Upper lobe of left lung (tissue), 6 donors: ENCODE measurements at places on chromosomes 6 and 20. TPM values are rescaled to one million over a fixed set of nuclear protein-coding genes. Genes with fewer than 3 reads are reported as not detected.
A peak's percentile ranks its signal among the peaks of the same experiment; 100 is the strongest.

Gene BPIFB2
- total RNA-seq: not detected

DNA sequence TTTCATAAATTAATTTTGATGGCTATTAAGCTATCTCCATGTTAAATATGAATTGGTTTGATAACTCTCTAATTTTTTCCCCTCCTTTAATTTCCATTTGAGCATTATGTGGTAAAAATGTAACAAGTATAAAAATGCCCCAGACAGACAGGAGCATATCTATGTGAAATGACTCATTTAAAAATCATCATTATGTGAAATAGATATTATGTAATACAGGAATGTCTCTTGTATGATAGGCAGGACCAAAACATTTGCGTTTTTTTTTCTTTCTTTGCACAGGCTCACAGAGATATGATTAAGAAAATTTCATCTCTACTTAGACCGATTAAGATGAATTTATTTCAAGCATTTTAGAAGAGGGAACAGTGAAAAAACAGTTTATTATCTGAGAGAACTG, 95.8 kb downstream of the AKAP7 start:
- no peak for DNase-seq

DNA sequence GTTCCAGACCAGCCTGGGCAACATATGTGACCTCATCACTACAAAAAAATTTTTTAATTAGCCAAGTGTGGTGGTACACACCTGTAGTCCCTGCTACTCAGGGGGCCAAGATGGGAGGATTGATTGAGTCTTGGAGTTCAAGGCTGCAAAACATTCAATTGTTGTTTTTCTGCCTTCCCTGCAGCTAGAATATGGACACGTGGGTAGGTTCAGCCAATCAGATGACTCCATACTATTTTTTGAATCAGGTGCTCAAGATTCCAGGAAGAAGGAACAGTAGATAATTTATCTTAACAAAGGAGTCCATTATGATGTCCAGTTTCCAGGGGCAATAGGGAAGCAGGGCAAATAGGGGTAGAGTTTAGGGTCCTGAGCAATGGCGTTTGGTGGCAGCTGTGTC, 2.4 kb upstream of the DEFB119 start:
- DNase-seq: no peak

- no peak for DNase-seq
Observed at GRCh38 chr6:26485112-26485780, 14.9 kb upstream of the BTN1A1 start.

GRCh38 chr20:14860410-14860814, 523.0 kb upstream of the FLRT3 start:
- DNase-seq: no peak

Gene RBPJL
- total RNA-seq: not detected

DNA sequence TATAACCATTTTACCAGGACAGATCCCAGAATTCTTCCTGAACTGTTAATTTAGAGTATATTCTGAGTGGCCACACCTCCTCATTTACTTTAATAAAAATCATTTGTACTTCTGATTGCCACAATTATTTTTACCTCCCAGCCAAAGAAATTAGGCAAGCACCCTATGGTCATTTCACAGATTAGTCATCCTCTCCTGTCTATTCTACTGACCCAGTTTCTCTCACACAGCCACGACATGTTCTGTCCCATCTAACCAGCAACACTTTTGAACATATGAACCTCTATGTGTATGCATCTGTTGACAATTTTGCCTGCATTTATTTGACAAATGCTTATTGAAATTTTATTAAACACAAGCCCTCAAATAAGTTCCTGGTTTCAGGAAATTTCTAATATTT, 202.6 kb upstream of the STXBP5 start:
- no peak for DNase-seq

DNA sequence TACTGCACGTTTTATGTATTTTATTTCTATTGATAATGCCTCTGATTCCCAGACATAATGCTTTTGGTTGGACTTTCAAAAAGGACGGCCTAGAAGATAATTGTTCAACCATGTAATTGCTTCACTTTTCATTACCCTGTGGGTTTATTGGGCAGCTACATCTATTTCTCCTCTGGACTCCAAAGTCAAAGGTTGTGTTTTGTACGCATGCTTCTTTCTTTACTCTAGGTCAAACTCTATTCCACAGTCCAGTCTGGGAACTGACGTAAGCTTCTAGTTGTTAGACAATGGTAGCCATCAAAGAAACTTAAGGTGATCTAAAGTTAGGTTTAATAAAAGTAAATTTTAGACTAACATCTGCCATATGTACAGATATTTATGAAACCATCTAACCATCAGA, 6.6 kb upstream of the SLC17A3 start:
- DNase-seq: no peak

DNA sequence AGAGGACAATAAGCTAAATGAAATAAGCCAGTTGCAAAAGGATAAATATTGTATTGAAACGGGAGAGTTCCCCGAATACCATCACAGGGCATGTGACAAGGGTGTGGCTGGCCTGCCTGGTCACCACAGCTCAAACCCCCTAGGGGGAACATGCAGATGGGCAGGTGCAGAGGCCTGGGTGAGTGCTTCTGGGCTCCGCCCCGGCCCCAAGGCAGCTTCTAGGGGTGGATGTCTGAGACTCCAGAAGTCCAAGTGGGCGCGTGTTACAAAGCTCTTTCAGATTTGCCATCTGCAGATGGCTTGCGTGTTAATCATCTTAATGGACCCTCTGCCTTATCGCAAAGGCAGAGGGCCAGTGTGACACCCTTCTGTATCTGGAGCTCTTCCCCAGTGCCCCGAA, 559.2 kb upstream of the IMPG1 start:
- DNase-seq: peak; percentile 44

GRCh38 chr20:64196847-64197306, 32.6 kb downstream of the MYT1 start:
- DNase-seq: no peak

DNA sequence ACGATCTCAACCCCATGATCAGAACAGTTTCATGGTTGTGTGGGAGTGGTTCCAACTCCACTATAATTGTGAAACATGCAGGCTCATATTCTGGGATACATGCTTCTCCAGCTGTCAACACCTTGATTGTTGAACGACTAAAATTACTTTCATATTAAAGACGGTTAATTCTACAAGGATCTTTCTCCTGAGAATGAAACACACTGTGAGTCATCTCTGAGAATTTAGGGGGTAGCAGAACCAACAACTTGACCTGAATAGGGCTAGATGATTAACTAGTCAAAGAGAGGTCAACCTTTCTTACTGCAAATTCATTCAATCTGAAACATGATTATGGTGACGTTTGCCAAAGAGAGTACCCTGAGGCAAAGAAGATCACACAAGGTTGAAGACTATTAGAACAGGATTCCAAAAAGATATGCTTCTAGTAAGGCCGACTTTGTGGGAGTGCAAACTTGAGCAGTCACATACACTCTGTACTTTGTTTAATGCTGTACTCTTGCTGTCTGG, 175.2 kb upstream of the CITED2 start:
- no peak for DNase-seq

GRCh38 chr20:24363031-24363430, 106.4 kb upstream of the SYNDIG1 start:
- no peak for DNase-seq

Gene BTN1A1
- total RNA-seq: not detected
